ENCODE measurements at places on chromosomes 4 and X.

DNA sequence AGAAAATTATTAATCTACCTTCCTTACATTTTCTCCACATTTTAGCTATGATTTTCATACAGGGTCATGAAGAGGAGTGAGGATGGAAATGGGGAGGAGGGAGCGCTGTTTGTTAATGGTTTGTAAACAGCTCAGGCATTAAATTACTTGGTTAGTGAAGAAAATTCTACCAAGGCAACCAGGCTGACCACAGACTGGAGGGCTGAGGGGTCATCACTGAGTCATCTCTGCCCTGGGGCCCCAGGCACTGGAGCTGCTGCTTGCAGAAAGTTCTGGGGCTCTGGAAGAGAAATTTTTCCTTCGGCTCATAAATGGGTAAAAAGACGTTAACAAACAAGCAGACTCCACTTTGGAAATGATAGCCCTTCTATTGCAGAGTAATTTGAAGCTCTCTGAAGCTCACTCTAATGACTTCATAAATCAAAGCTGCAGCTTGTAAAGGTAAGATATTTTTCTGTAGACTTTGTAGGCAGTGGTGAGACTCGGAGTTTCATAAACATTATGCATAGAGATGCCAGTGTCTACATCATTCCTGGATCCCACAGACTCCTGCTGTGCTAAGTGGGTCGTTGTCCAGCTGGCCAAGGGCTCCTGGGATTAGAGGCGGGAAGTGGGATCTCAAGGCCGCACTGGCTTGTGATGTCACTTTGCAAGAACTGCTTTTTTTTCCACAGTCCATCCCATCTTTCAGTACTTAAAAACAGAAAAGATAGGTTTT is 159.6 kb downstream of the PTTG2 start:
- H3K27ac ChIP-seq = no peak overlapping the region
- H3K4me3 ChIP-seq = no peak overlapping the region
- H3K4me1 ChIP-seq = peaks cover 17% of the 10 kb centered on the region
- H3K36me3 ChIP-seq = 0 out of 2 replicates have a peak, but pooled peaks cover 1% of the 10 kb centered on the region
- DNase-seq = peak; percentile 64

DNA sequence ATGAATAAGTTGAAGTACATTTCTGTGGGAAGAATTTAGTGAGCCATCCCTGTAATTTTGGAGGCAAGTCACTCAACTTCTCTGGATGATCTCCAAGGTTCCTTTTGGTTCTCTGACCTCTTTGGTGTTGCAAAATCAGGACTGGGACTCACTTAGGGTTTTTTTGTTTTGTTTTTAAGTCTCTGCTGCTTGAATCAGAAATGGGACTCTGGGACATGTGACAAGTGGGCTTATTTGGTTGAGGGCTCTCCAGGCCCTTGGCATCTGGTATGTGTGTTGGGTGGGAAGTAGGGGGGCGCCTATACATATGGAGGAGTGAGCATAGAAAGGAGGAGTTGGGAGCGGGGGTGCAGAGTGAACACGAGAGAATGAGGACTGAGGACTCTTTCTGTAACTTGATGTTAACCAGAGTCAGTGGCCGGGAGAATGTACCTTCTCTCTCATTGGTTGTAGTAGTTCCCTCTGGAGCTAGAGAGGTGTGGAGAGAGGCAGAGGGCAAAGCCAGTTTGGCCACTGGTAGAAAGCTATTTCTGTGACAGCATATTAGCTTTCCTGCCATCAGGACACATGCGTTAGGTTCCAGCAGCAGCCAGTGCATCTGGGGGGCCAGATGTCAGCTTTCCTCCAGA is 1.9 kb downstream of the ARHGAP10 start:
- no peaks in the 10 kb centered on the region for H3K27me3 ChIP-seq
- no peak for DNase-seq
- peaks cover 6% of the 10 kb centered on the region for H3K36me3 ChIP-seq
- no peak overlapping the region for H3K27ac ChIP-seq
- peaks cover 60% of the 10 kb centered on the region for H3K4me1 ChIP-seq

DNA sequence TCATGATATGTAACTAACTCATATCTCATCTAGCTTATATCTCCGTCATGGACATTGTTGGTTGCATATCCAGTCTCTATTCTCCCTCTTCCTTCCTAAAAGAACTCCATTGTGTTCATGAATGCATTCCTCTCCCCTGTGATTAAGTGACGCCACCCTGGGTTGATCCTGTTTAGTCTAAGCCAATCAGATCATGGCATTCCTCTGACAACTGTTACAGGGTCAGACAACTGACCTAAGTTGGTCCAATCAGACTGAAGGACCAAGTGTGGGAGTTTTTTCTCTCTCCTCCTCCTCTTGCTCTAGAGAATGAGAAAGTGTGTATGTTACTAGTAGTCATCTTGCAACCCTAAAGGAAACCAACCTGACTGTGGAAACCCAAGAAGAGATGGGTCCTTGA is 3.6 kb downstream of the APOO start:
- no peaks in the 10 kb centered on the region for H3K27me3 ChIP-seq
- no peaks in the 10 kb centered on the region for H3K36me3 ChIP-seq
- DNase-seq = no peak

GRCh38 chr4:4284827-4285618 is 4.9 kb downstream of the LYAR start:
- H3K4me3 ChIP-seq = no peak overlapping the region
- peak overlapping the region; percentile 25 for H3K27ac ChIP-seq
- no peaks in the 10 kb centered on the region for H3K27me3 ChIP-seq

DNA sequence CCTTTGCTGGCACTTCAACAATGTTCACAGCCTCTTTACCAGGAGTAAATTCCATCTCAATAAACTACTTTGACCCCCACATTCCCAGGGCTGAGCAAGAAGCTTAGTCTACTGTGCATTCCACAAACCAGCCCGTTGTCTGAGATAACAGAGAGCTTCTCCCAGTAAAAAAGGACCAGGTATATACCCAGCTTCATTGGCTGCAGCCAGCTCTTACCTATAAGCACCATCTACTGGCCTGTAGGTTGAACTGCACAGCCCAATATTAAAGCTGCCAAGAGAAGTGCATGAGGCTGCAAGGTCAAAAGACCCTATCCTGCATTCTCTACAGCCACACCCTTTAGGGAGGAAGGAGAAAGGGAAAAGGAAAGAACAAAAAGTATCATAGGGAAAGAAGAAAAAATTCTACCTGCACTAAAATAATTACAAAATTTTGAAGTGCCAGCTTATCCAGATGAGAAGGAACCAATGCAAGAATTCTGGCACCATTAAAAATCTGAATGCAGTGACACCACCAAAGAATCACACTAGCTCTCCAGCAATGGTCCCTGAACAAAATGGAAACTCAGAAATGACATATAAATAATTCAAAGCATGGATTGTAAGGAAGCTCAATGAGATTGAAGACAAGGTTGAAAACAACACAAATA is 45.7 kb upstream of the INTU start:
- no peaks in the 10 kb centered on the region for H3K36me3 ChIP-seq
- DNase-seq = peak; percentile 44
- H3K4me1 ChIP-seq = peaks cover 11% of the 10 kb centered on the region
- H3K27me3 ChIP-seq = no peaks in the 10 kb centered on the region
- H3K4me3 ChIP-seq = no peak overlapping the region

DNA sequence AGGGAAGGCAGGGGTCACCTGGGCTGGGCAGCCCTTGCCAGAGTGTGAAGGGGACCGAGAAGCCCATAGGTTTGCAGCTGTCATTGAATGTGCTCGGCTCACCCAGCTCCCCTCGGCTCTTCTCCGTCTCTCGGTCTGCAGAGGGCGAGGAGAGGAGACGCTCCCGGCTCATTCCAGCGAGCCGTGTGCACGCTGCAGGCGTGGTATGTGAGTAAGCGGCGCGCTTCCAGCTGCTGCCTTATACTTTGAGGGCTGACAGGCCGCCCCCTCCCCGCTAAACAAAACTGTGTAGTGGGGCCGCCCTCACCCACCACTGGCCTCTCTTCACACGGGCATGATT is 23.0 kb upstream of the BCORL1 start:
- DNase-seq = no peak
- H3K4me3 ChIP-seq = no peak overlapping the region
- no peaks in the 10 kb centered on the region for H3K27me3 ChIP-seq
- H3K36me3 ChIP-seq = no peaks in the 10 kb centered on the region

GRCh38 chr4:7108046-7108625 is 40.3 kb upstream of the GRPEL1 start:
- no peak overlapping the region for H3K4me3 ChIP-seq
- H3K27me3 ChIP-seq = no peaks in the 10 kb centered on the region
- no peak for DNase-seq
- no peaks in the 10 kb centered on the region for H3K36me3 ChIP-seq
- H3K4me1 ChIP-seq = no peaks in the 10 kb centered on the region
- H3K27ac ChIP-seq = no peak overlapping the region

DNA sequence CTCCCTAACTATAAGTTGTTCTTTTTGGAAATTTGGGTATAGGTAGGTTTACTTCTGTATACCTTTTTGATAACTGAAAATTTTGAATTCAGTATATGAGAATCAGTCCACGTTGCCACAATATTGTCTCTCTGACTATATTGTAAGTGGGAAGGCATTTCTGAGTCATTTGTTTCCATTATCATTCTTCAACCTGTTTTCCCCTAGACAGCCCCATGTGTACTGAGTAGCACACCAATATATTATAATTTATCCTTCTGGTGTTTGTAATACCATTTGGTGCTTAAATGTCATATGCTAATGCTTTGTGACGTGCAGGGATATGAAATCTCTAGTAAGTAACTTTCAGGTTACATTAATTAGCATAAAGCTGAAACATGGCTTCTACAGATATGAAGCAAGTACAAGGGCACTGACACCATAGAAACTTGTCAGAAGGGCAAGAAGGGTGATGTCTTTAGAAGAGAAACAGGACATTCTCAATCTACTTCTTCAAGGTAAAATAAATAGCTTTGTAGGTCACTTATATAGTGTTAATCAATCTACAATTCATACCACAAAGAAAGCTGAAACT is 27.7 kb downstream of the PAK3 start:
- H3K27ac ChIP-seq = no peak overlapping the region
- no peaks in the 10 kb centered on the region for H3K36me3 ChIP-seq
- H3K4me1 ChIP-seq = 0 out of 2 replicates have a peak, but pooled peaks cover 4% of the 10 kb centered on the region
- H3K4me3 ChIP-seq = no peak overlapping the region
- no peaks in the 10 kb centered on the region for H3K27me3 ChIP-seq

- H3K4me1 ChIP-seq = no peaks in the 10 kb centered on the region
- no peak overlapping the region for H3K27ac ChIP-seq
- no peak overlapping the region for H3K4me3 ChIP-seq
- no peak for DNase-seq
- H3K36me3 ChIP-seq = no peaks in the 10 kb centered on the region
Observed at GRCh38 chr4:113020966-113021365, 28.5 kb upstream of the ANK2 start.

- no peak for DNase-seq
- no peak overlapping the region for H3K27ac ChIP-seq
- no peaks in the 10 kb centered on the region for H3K27me3 ChIP-seq
- no peaks in the 10 kb centered on the region for H3K36me3 ChIP-seq
Observed at GRCh38 chrX:84340968-84341367, 153.0 kb upstream of the RPS6KA6 start.

- no peak overlapping the region for H3K27ac ChIP-seq
- H3K4me1 ChIP-seq = no peaks in the 10 kb centered on the region
- no peak for DNase-seq
- H3K27me3 ChIP-seq = no peaks in the 10 kb centered on the region
- no peaks in the 10 kb centered on the region for H3K36me3 ChIP-seq
Observed at GRCh38 chr4:98606894-98607293, 51.5 kb downstream of the TSPAN5 start.
